ENCODE measurements at places on chromosomes 12 and 14.

DNA sequence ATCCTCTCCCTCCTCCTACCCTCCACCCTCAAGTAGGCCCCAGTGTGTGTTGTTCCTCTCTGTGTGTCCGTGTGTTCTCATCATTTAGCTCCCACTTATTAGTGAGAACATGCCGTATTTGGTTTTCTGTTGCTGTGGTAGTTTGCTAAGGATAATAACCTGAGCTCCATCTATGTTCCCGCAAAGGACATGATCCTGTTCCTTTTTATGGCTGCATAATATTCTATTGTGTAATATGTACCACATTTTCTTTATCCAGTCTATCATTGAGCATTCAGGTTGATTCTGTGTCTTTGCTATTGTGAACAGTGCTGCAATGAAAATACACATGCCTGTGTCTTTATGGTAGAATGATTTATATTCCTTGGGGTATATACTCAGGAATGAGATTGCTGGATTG, 30.5 kb downstream of the JDP2 start:
- DNase-seq, result no peak

GRCh38 chr14:105862581-105863239, 336.3 kb downstream of the TMEM121 start:
- no peak for DNase-seq

DNA sequence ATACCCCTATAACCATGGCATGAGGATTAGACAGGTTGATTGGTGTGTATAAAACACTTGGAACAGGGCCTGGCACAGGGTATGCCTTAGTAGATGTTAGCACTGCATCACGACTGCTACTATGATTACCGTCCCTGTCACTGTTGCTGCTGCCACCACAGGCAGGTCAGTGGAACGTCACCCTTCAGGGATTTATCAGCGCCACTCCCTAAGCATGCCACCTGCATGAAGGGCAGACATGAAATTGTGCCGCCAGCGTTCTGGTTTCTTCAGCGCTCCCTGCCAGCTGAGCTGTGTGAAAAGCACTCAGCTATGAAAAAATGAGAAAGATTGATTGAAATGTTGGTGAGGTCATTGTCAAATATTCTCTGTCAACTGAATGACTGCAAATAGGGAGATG, 477.0 kb downstream of the DPF3 start:
- no peak for DNase-seq

- DNase-seq, result no peak
These were observed 177.1 kb upstream of the SLC38A2 start for GRCh38 chr12:46549527-46550265.

- DNase-seq, result no peak
These were observed 6.2 kb downstream of the CRADD start for GRCh38 chr12:93683410-93683809.

All from stomach (tissue), 19 donors.